MCF 10A (cell line): ENCODE measurements at places on chromosomes 12 and 14. TPM values are rescaled to one million over a fixed set of nuclear protein-coding genes. Genes with fewer than 3 reads are reported as not detected.

DNA sequence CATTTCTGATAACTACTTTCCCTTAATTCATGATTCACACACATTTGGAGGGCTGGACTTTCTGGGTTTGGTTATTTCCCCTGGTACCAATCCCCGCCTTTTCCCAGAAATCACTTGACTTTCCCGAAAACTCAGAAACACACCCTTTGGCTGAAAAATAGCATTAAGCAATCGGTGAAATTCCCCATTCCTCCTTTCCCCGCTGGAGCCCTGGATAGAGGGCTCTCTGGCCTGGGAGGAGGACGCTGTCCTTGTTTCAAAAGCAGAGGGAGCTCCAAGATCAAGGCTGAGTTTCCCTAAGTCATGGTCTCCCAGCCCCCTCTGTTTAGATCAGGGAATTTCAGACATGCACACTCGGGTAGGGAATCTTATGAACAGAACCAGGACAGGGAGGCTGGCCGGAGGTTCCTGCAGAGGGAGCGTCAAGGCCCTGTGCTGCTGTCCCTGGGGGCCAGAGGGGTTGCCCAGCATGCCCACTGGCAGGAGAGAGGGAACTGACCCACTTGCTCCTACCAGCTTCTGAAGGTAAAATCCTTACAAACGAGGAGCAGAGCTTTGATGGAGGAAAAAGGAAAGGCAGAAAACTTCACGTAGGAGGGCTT, at the start of gene C1S:
Gene C1S, plus strand, starts transcription at position 366 of the 602 bp plus-strand sequence. CDS start 1,195 bp downstream, outside the sequence.
- H3K4me3 ChIP-seq: peak within 1 kb of the TSS; percentile 63
- H3K27ac ChIP-seq: peak within 1 kb of the TSS; percentile 87
- peaks cover 7% of the 10 kb centered on the region for H3K36me3 ChIP-seq
- peaks cover under 1% of the 10 kb centered on the region for H3K27me3 ChIP-seq

- H3K4me3 ChIP-seq: no peak overlapping the region
- H3K36me3 ChIP-seq: no peaks in the 10 kb centered on the region
- H3K4me1 ChIP-seq: peaks cover 4% of the 10 kb centered on the region
- no peak overlapping the region for H3K27ac ChIP-seq
- peak; percentile 72 for DNase-seq
Measured at GRCh38 chr14:30214461-30215090, 286.9 kb upstream of the PRKD1 start.

DNA sequence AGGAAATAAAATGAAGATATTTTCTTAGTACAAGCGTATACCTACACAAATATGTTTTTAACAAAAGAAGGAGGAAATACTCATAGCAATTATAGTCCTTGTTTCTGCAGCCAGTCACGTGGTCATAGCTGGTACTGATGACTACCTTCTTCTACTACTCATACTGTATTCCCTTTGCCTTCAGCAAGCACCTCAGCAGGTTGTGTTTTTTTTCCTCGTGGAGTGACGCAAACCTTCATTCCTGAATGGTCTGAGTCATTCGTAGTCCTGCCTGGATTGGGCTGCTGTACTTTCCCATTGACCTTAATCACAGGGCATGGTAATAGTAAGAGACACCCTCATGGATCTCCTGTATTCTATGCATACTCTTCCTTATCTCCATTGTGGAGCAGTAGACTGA, 25.7 kb upstream of the SLC16A7 start:
- H3K27ac ChIP-seq: no peak overlapping the region
- H3K36me3 ChIP-seq: no peaks in the 10 kb centered on the region
- H3K4me1 ChIP-seq: peaks cover 6% of the 10 kb centered on the region
- no peak overlapping the region for H3K4me3 ChIP-seq
- DNase-seq: peak; percentile 87

- peaks cover 5% of the 10 kb centered on the region for H3K36me3 ChIP-seq
- H3K4me3 ChIP-seq: no peak overlapping the region
- peaks cover 73% of the 10 kb centered on the region for H3K27me3 ChIP-seq
Measured at GRCh38 chr12:54991161-54991990, 6.8 kb upstream of the TESPA1 start.

GRCh38 chr14:38710881-38711280, 392.2 kb downstream of the SEC23A start:
- DNase-seq: no peak
- no peak overlapping the region for H3K27ac ChIP-seq
- no peak overlapping the region for H3K4me3 ChIP-seq
- no peaks in the 10 kb centered on the region for H3K36me3 ChIP-seq
- no peaks in the 10 kb centered on the region for H3K4me1 ChIP-seq

DNA sequence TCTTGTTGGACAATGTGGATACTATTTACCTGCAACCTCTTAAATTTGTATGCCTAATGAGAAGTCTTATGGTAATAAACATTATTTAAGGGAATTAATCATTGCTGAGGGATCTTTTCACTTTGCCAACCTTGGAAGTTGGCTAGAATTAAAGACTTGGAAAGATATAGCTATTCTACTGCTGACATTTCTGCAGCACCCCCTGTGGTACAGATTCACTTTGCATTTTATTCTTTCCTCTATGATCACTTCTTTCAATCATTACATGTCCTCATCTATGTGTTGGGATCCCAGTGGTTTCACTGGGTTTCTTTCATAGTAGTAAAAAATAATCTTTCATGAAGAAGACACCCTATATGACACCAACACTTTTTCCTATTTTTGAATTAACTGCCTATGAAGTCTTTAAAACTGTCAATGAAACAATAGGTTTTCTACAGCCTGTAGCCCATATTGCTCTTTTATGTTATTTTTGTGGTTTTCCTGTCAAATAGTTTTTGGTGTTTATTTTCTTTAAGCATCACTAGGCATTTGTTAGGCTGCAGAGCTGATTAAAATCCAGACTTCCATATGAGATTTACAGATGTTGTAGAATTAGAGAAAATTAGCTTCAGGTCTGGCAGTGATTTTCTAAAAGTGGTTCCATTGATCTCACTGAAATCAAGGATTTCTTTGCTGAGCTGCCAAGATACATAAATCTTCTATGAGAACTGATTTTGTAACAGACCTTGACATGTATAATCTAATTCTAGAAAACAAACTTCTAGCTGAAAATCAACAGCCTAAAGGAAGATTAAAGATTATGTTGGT, 256.1 kb downstream of the NAV3 start:
- no peaks in the 10 kb centered on the region for H3K27me3 ChIP-seq
- H3K4me3 ChIP-seq: no peak overlapping the region
- no peak overlapping the region for H3K27ac ChIP-seq

TAS2R19 gene
- total RNA-seq: 2.7 and 3.4 TPM in 2 replicates

- H3K27ac ChIP-seq: no peak overlapping the region
- DNase-seq: no peak
- H3K36me3 ChIP-seq: no peaks in the 10 kb centered on the region
- no peaks in the 10 kb centered on the region for H3K27me3 ChIP-seq
- H3K4me1 ChIP-seq: peaks cover 8% of the 10 kb centered on the region
- H3K4me3 ChIP-seq: no peak overlapping the region
Measured at GRCh38 chr14:68822132-68822651, 29.3 kb upstream of the ZFP36L1 start.

PPM1H gene
- 0.49 and 2.0 TPM in 2 replicates for total RNA-seq

GRCh38 chr12:51592034-51592705, 1.1 kb downstream of the SCN8A start:
- no peaks in the 10 kb centered on the region for H3K36me3 ChIP-seq
- no peak overlapping the region for H3K27ac ChIP-seq
- peaks cover 4% of the 10 kb centered on the region for H3K4me1 ChIP-seq
- DNase-seq: no peak
- peak overlapping the region; percentile 69 for H3K4me3 ChIP-seq
- peaks cover 86% of the 10 kb centered on the region for H3K27me3 ChIP-seq

DNA sequence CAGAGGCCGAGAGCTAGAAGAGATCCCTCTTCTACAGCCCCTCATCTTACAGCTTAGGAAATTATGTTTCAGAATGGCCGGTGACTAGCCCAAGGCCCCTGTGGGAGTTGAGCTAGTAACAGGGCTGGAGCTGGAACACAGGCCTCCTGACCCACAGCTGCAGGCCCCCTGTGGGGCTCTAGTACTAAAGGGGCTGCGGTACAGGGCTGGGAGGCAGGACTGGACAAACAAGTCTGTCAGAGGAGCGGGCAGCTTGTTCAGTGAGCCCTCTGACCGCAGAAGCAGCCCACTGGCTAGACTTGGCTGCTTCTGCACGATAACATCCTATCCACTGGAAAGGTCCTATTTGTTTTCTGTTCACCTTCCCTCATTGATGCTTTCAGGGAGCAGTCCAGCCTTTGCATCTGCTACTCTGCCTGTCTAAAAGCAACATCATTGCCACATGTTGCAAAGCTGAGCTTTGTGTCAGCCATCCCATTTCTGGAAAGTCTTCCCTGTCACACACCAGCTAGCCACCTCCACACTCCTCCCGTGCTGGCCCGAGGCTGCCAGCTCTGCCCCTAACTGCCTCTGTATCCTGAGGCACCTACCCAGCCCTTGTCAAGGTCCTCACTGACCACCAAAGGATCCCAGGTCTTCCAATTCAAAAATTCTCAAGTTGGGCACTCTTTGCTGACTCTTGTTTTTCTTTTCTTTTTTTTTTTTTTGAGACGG, 10.2 kb downstream of the PSMC1 start:
- no peak overlapping the region for H3K4me3 ChIP-seq
- H3K36me3 ChIP-seq: peaks cover 93% of the 10 kb centered on the region
- no peak for DNase-seq
- H3K4me1 ChIP-seq: no peaks in the 10 kb centered on the region
- no peaks in the 10 kb centered on the region for H3K27me3 ChIP-seq
- H3K27ac ChIP-seq: no peak overlapping the region

DNA sequence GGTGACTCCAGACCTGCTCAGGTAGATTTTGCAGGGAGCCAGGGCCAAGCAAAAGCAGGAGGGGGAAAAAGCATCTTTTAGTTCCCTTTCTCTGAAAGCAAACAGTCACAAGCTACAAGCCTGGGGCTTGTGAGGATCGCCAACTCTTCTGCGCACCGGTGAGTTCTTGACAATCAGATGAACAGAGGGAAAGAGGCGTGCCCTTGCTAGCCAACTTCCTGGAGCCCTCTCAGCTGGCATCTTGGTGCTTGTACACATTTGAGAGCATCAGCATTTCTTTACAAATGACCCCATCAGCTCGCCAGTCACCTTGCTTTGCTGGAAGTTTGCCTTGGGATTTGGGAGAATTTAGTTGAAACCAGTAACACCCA, 55.5 kb downstream of the ZNF664 start:
- H3K4me1 ChIP-seq: peaks cover 29% of the 10 kb centered on the region
- H3K36me3 ChIP-seq: no peaks in the 10 kb centered on the region
- H3K4me3 ChIP-seq: no peak overlapping the region
- DNase-seq: no peak
- H3K27me3 ChIP-seq: no peaks in the 10 kb centered on the region

DNA sequence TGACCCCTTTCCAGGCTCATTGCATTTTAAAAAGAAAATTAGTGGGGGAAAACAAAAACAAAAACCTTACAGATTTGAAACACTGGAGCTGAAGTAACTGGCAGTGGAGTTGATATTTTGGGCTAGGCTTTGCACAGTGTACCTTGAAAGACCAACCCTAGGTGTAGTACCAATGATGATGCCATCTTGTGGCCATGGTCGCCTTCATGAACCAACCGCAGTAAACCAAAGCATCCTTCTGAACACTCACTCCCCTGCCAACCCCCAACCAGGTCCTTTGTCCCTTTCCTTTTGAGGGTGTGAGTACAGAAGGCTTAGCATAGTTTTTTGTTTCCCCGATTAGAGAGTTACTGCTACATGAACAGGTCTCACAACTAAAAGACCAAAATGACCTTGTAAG, 5.9 kb downstream of the TOMM20L start:
- H3K36me3 ChIP-seq: peaks cover 19% of the 10 kb centered on the region
- H3K27me3 ChIP-seq: no peaks in the 10 kb centered on the region
- H3K4me1 ChIP-seq: no peaks in the 10 kb centered on the region
- H3K27ac ChIP-seq: no peak overlapping the region
- no peak overlapping the region for H3K4me3 ChIP-seq

- no peak overlapping the region for H3K4me3 ChIP-seq
- no peaks in the 10 kb centered on the region for H3K27me3 ChIP-seq
- no peak for DNase-seq
- peaks cover 68% of the 10 kb centered on the region for H3K4me1 ChIP-seq
Measured at GRCh38 chr14:73743431-73743931, 29.3 kb upstream of the PNMA1 start.

CBLN3 gene
- total RNA-seq: 2.4 TPM in 2 replicates

KRT83 gene
- 12.2 and 14.5 TPM in 2 replicates for total RNA-seq

DNA sequence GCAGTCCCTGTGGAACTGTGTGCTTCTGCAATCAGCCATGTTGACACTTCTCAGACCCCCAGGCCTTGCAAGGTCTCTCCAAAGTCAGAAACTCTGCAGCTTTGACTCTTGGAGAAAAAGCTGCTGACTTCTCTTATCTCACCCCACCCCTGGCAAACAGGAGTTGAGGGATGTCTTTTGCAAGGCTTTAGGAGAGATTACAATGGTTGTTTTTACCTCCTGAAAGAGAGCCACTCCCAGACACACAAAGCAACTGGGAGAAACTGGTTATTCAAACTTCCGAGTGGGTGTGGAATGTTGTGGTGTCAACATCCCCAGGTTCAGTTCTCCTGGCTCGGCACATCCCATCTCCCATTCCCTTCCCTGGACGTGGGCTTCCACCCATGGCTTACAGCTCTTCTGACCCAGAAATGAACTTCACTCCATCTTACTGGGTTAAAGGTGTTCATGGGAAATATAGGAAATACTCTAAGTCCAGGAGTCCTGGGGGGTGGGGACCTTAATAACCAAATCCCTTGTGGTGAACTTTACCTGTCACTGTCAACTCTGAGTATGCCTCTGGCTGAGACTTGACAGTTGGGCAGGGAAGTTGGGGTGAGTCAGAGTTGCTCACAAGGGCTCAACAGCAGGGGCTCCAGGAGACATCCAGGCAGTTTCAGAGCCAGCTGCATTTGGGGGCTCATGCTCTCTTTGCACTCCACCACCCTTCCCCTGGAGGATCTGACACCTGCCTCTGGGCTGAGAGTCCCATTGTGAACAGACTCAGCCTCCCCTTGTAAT, 41.9 kb downstream of the CCDC177 start:
- peak; percentile 20 for DNase-seq
- no peak overlapping the region for H3K27ac ChIP-seq
- no peaks in the 10 kb centered on the region for H3K4me1 ChIP-seq
- H3K27me3 ChIP-seq: peaks cover 18% of the 10 kb centered on the region
- no peaks in the 10 kb centered on the region for H3K36me3 ChIP-seq

DNA sequence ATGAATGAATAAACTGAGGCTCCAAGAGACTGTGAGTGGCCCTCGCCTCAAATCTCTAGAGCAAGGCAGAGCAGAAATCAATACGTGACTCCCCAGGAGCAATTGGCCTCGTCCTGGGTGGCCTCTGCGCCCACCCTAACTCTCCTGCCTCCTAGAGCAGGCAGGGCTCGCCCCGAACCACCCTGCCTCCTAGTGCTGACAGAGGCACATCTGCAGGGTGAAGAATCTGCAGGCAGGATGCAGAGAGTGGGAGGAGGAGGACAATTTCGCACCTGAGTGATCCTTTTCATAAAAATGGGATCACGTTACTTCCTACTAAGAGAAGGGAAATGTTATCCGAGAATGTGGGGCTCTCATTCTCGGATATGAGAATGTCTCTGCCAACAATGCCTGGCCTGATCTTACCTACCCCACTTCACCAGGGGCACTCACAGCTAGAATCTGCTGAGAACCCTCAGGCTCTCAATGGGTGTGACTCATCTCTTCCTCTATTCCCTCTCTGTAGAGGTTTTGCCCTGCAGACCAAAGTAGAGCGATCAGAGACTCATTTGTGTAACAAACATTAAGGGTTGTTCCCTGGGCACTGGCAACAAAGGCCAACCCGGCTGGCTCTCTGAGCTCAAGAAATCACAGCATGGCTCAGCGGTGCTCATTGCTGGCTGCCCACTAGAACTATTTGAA, 61.7 kb upstream of the BCL2L14 start:
- peak; percentile 90 for DNase-seq
- no peaks in the 10 kb centered on the region for H3K27me3 ChIP-seq
- no peak overlapping the region for H3K4me3 ChIP-seq
- no peaks in the 10 kb centered on the region for H3K36me3 ChIP-seq
- no peak overlapping the region for H3K27ac ChIP-seq

IFNG-AS1 gene
- total RNA-seq: not detected in 2 replicates
